ENCODE measurements at places on chromosomes 1 and 21.

DNA sequence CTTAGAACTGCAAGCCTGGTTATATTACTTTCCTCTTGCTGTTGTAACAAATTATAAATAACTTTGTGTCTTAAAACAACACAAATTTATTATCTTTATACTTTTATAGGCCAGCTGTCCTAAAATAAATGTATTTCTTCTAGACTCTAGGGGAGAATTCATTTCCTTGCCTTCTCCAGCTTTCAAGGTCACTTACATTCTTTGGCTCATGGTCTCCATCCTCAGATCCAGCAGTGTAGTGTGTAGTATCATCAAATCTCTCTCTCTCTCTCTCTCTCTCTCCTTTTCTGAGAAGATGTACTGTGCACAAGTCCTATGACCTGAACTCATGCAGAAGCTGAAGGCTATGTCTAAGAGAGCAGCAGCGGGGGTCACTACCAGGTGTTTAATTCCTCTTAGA, 1510.6 kb downstream of the MRPL39 start:
- DNase-seq = no peak

- peak; percentile 93 for DNase-seq
Measured at GRCh38 chr1:6450943-6451373, 15.0 kb downstream of the TNFRSF25 start.

DNA sequence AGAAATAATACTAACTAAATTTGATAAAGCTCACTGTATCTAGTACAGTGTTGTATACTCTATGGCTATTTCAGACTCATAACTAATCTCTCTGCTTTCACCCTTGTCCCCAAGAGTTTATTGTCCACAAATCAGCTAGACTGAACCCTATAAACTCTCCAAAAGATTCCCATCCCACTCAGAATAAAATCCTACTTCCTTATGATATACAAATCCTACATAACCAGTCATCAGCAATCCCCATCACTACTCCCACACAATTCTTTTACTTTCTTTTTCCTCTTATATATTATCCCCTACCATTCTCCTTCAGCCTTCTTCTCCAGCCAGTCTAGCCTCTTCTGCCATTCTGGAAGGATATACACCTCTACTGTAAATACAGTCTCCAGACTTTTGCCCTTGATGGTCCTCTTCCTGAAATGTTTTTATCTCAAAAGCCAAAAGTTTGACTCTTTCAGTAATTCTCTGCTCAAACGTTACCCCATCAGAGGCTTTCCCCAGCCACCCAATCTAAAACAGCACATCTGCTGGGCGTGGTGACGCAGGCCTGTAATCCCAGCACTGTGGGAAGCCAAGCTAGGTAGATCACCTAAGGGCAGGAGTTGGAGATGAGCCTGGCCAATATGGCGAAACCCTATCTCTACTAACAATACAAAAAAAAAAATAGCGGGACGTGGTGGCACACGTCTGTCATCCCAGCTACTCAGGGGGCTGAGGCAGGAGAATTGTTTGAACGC, 41.6 kb downstream of the ABL2 start:
- no peak for DNase-seq

GRCh38 chr21:45364468-45365185, 40.3 kb upstream of the COL18A1 start:
- no peak for DNase-seq

DNA sequence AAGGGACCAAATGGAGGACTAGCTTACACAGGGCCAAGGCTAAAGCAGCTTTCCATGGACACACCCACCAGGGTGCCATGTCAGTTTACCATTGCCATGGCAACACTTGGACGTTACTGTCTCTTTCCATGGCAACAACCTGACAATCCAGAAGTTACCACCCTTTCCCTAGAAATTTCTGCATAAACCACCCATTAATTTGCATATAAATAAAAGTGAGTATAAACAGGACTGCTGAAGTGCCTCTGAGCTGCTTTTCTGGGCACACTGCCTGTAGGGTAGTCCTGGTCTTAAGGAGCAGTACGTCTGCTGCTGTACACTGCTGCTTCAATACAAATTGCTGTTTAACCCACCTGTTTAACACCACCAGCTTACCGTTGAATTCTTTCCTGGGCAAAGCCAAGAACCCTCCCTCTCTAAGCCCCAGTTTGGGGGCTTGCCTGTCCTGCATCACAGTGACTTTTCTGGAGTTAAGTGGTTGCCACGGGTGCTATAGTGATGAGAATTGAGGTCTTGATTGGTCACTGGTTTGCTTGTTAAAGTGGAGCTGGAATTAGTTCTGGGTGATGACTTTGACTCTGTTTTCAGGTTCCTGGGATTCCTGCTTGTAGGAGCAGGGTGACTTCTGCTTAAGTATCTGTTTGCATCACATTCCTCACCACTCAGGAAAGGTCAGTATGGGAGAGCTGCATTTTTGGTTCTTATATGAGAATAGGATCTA, 83.2 kb downstream of the CLDN17 start:
- no peak for DNase-seq

- no peak for DNase-seq
Measured at GRCh38 chr1:65238010-65238409, 71.3 kb upstream of the DNAJC6 start.

DNA sequence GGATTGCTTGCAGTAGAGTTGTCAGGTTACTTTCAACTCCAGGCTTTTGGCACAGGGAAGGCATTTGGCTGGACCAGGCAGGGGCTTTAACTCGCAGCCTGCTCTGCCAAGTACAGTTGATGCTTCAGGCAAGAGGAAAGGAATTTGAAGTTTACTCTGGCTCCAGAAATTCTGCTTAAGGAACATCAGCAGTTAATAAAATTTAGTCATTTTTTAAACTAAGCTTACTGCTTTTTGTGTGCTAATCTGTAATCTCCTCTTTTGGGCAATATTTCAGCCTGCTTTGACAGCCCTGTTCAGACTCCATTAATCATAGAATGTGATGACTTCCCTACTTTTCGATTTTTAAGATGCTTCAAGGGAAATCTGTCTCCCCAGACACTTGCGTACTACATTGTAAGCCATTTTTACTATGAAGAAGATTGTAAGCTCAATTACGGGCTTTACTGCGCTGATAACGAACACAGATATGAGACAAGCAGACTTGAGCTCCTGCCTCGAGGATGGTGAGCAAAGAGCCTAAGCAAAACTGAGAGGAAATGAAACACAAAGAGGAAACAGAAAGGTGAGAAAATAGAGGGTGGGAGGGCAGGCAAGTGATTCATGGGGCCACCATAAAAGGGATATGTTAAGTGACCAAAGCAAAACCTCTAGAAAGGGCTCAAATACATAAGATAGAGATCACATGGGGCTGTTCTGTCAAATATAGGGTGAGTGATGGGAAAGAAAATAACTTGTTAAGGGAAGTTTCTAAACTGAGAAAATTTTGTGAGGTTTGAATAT, 76.6 kb upstream of the VAV3 start:
- no peak for DNase-seq

GRCh38 chr21:20013851-20014250, 984.4 kb upstream of the NCAM2 start:
- no peak for DNase-seq

DNA sequence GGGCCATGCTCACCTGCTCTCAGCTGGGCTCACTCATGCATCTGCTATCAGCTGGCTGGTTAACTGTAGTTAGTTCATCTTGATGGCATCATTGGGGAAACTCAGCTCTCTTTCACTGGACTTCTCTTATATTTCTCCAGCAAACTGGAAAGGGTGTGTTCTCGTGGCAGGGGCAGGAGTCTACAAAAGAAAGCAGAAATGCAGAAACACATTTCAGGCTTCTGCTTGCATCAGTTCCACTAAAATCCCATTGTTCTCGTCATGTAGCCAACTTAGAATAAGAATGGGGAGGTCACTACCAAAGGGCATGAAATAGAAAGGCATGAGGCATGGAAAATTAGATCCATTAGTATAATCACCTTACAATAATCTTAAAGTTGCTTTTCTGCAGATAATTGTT, 207.3 kb downstream of the NRIP1 start:
- no peak for DNase-seq

DNA sequence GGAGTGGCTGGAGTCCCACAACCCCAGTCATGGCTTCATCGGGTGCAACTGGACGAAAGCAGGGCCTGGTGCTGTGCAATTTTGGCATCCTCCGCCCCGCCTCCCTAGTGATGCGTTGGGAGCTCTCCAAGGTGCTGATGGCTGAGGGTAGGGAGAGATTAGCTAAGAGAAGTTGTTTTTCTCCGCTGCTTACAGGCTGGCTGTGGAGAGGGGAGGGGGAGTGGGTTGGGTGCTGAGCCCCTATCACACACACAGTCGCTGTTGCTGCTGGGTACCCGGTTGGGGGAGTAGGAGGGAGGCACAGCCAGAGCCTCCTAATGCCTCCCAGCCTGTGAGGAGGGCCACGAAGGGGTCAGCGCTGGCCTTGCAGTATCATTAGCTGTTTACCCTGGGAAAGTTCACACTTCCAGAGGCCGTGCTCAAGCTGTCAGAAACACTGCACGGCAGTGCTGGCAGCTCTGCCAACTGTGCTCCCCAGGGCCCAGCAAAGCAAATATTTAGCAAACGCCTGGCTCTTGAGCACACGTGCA, 110.0 kb downstream of the GRIK3 start:
- DNase-seq = peak; percentile 24

- no peak for DNase-seq
Measured at GRCh38 chr1:42657201-42657600, 1.0 kb upstream of the PPIH start.

GRCh38 chr1:76018045-76018444, 56.5 kb upstream of the ST6GALNAC3 start:
- no peak for DNase-seq

DNA sequence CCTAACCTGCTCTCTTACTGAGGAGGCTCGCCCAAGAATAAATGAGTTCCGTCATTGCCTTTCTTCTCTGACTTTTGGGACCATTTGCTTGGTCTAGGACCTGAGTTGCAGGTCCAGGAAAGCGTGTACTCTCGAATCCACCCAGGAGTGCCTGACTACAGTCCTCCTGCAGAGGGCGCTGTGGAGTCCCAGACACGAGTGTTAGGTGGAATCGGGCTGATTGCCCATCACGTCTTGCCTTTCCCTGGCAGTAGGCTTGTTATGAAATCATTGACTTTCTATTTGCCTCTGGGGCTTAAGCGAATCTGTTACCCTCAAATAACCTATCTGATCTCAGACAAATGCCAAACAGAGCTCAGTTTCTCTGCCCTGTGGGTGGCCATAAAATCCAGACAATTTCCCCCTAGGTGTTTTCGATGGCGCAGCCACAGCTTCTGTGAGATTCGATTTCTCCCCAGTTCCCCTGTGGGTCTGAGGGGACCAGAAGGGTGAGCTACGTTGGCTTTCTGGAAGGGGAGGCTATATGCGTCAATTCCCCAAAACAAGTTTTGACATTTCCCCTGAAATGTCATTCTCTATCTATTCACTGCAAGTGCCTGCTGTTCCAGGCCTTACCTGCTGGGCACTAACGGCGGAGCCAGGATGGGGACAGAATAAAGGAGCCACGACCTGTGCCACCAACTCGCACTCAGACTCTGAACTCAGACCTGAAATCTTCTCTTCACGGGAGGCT, at the start of gene IL20:
Gene IL20 (plus strand): TSS at position 685 of the 733 bp plus-strand sequence. CDS start 230 bp downstream, outside the sequence.
- DNase-seq = peak; percentile 83
